Progenitor cell of endocrine pancreas (in vitro differentiated cells): ENCODE measurements at places on chromosomes 5 and 9. TPM values are rescaled to one million over a fixed set of nuclear protein-coding genes. Genes with fewer than 3 reads are reported as not detected.

GRCh38 chr9:114003758-114004157, 74.3 kb downstream of the AMBP start:
- H3K4me1 ChIP-seq: peaks cover 2% of the 10 kb centered on the region
- no peak overlapping the region for H3K4me3 ChIP-seq
- H3K27ac ChIP-seq: no peak overlapping the region
- peaks cover 17% of the 10 kb centered on the region for H3K36me3 ChIP-seq
- no peak for DNase-seq

DNA sequence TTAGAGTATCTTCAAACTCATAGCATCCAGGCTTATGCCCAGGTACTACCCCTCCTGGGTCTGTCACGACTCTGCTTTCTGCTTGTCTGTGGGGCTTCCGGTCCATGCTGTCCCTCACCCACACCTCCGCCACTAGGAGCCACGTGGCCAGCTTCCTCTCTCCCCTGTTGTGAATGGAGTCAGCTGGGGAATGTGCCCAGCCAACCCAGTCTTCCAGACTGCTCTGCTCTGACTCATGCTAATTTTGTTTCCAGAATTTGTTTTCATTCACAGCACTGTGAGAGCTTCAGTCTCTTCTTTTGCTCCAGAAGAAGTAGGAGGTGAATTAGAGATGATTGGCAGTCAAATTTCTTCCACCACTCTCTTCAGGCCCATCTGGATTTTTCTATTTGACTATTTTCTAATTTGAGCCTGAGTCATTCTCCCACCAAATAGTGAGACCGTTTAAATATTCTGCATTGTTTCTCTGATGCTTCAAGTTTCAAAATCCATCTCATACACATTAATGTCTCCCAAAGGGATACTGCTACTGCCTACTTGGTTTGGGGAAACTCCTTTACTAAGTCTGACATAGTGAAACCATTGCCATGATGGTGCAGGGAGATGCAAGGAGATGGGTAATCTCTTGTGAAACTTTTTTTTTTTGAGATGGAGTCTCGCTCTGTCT, 424.1 kb upstream of the KIF2A start:
- no peak overlapping the region for H3K4me3 ChIP-seq
- DNase-seq: no peak
- H3K36me3 ChIP-seq: no peaks in the 10 kb centered on the region

DNA sequence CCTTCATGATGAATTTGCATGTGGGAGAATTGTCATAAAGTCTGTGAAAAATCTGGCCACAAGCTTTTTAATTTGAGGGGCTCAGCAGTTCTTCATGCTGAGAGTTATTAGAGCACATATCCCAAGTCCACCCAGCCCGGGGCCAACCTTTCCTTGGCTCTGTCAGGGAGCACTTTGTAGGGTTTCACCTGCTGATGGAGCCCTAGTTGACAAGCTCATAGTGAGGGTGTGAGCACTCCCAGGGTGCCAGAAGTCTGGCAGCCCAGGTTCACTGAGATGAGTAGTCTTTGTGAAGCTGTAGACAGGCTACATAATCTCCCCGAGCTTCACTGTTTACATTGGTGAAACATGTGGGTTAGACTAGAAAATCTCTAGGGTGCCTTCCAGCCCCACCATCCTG, 97.2 kb upstream of the NREP start:
- H3K4me3 ChIP-seq: no peak overlapping the region
- H3K36me3 ChIP-seq: no peaks in the 10 kb centered on the region
- no peak for DNase-seq

GRCh38 chr9:131503626-131504465, 1.1 kb downstream of the POMT1 start:
- peaks cover 12% of the 10 kb centered on the region for H3K4me1 ChIP-seq
- H3K36me3 ChIP-seq: peaks cover 7% of the 10 kb centered on the region
- H3K27me3 ChIP-seq: no peaks in the 10 kb centered on the region

Gene GBGT1
- 5.2 and 7.3 TPM in 2 replicates for total RNA-seq

DNA sequence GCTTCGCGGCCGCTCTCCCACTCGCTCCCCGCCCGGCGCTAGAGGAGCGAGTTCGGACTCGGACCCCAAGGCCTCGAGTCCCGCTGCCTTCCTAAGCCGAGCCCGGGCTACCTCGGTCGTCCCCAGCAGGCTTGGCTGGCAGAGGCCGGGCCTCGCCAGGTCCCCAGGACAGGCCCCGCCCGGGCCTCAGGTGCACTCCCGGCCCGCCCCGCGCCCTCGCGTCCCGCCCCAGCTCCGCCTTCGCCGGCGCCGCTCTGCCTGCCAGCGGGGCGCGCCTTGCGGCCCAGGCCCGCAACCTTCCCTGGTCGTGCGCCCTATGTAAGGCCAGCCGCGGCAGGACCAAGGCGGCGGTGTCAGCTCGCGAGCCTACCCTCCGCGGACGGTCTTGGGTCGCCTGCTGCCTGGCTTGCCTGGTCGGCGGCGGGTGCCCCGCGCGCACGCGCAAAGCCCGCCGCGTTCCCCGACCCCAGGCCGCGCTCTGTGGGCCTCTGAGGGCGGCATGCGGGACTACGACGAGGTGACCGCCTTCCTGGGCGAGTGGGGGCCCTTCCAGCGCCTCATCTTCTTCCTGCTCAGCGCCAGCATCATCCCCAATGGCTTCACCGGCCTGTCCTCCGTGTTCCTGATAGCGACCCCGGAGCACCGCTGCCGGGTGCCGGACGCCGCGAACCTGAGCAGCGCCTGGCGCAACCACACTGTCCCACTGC, at the start of gene SLC22A5:
SLC22A5 (plus strand) TSS at position 237 of the 707 bp plus-strand sequence; CDS start at position 500, 263 bp downstream.
- DNase-seq: peak; percentile 73
- no peaks in the 10 kb centered on the region for H3K27me3 ChIP-seq
- H3K4me1 ChIP-seq: peaks cover 19% of the 10 kb centered on the region
- H3K4me3 ChIP-seq: peak within 1 kb of the TSS; percentile 82
- peak within 1 kb of the TSS; percentile 94 for H3K27ac ChIP-seq

GRCh38 chr5:114311968-114312367, 49.9 kb upstream of the KCNN2 start:
- H3K27me3 ChIP-seq: no peaks in the 10 kb centered on the region
- no peak overlapping the region for H3K4me3 ChIP-seq
- no peaks in the 10 kb centered on the region for H3K36me3 ChIP-seq
- no peak for DNase-seq
- H3K27ac ChIP-seq: no peak overlapping the region

DNA sequence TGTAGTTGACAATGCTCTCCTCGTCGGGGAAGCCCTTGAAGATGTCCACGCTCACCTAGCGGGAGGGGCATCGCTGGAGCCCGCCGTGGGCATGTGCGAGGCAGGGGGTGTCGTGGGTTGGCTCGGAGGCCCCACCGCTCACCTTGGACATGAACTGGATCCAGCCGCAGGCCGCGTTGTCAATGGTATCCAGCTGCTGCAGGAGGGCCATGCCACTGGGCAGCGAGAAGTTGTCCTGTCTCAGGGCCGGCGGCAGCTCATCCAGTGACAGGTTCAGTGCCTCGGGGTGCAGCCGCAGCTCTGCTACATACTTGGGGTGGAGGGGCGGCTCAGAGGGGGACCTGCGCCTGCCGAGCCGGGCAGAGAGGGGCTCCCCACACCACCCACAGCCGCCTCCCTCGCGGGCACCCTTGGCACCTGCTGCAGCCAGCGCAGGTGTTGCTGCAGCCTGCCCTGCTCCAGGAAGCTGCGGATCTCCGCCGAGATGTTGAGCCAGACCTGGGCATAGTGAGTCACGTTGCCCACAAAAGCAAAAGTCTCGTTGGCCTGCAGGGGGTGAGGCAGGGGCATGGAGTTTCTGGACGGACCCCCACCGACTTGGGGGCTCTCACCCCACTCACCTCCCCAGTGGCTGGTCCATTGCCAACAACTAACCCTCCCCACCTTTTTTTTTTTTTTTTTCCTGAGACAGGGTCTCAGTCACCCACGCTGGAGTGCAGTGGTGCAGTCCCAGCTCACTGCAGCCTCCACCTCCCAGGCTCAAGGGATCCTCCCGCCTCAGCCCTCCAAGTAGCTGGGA, 9.1 kb downstream of the ABCA2 start:
- no peaks in the 10 kb centered on the region for H3K4me1 ChIP-seq
- no peaks in the 10 kb centered on the region for H3K27me3 ChIP-seq
- no peak overlapping the region for H3K4me3 ChIP-seq
- DNase-seq: no peak
- no peak overlapping the region for H3K27ac ChIP-seq
- H3K36me3 ChIP-seq: peaks cover 1% of the 10 kb centered on the region

DNA sequence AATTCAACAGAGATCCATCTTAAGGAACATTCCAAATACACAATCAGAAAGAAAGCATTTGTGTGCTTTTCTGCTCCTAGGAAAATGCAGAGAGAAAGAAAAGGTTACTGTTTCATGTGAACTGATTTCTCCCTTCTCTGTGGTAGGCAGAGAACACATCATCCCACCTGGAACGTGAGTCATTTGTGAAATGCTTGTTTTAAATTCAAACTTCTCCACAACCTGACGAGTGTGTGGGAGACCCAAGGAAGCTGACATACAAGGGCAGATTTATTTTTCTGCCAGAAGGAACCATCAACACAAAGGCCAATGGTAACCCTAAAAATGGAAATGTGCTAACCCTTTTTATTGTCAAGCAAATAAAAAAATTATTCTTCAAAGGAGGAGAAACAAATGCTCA, 156.4 kb downstream of the EFNA5 start:
- peaks cover 12% of the 10 kb centered on the region for H3K4me1 ChIP-seq
- H3K36me3 ChIP-seq: no peaks in the 10 kb centered on the region
- H3K27me3 ChIP-seq: no peaks in the 10 kb centered on the region

DNA sequence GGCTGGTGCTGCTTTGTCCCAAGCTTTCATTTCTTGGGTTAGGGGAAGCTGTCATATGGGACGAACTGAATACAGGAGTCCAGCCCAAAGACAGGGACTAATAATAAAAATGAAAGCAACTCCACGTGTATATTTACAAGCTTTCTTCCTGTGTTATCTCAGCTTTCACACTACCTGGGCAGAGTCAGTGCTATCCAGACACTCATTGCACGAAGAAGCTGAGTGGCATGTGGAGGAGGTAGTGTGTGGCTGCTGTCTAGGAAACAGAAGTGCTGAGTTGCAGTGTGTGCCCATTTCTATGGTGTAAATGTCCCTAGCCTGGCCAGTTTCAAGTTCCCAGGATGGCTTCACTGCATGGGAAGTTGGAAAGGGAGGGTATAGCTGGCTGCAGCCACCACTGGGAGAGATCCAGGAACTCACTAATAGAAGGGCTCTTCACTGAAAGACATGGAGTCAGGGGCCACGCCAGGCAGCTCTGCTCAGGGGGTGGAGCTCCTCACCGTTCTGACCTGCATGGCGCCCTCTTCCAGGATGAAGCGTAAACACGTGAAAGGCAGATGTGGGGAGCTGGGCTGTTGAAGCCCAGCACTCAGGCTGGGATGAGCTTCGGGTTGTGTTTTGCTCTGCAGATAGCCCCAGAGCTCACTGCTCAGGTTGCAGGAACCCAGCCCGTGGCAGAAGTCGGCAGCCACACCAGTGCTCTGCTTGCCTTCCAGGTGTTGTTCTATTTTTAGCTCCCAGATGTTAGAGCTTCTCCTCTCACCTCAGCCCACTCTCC, 116.9 kb downstream of the IRX2 start:
- no peak for DNase-seq
- no peaks in the 10 kb centered on the region for H3K36me3 ChIP-seq
- peaks cover 5% of the 10 kb centered on the region for H3K4me1 ChIP-seq
- peaks cover 72% of the 10 kb centered on the region for H3K27me3 ChIP-seq

GRCh38 chr5:56094579-56095361, 100.0 kb upstream of the IL6ST start:
- H3K4me1 ChIP-seq: peaks cover 4% of the 10 kb centered on the region
- no peak overlapping the region for H3K27ac ChIP-seq
- no peaks in the 10 kb centered on the region for H3K36me3 ChIP-seq
- no peak for DNase-seq
- H3K27me3 ChIP-seq: no peaks in the 10 kb centered on the region

DNA sequence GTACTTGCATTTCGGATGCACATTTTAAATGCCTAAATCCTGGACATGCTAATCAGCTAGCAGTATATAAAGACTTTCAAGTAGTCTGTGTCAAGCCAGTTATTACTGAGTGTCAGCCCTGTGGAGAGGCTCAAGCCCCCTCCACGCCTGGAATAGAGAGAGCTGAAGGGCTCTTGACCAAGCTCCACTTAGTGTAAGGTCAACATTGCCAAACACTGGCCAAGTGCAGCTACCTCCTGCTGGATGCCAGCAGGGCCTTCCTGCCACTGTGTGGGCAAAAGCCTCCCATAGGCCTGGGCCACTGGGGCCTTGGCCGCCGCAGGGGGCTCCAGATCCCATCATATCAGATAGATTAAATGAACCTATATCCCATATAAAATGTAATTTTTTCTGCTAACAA, 239.4 kb upstream of the PANK3 start:
- peaks cover 4% of the 10 kb centered on the region for H3K36me3 ChIP-seq
- H3K4me1 ChIP-seq: peaks cover 7% of the 10 kb centered on the region
- no peak overlapping the region for H3K4me3 ChIP-seq
- no peak for DNase-seq
- H3K27ac ChIP-seq: no peak overlapping the region
- H3K27me3 ChIP-seq: peaks cover 10% of the 10 kb centered on the region

- no peak overlapping the region for H3K27ac ChIP-seq
- peaks cover 10% of the 10 kb centered on the region for H3K4me1 ChIP-seq
- peaks cover 11% of the 10 kb centered on the region for H3K27me3 ChIP-seq
- DNase-seq: no peak
- H3K4me3 ChIP-seq: no peak overlapping the region
These were observed 4.7 kb upstream of the TNIP1 start for GRCh38 chr5:151085517-151086041.

DNA sequence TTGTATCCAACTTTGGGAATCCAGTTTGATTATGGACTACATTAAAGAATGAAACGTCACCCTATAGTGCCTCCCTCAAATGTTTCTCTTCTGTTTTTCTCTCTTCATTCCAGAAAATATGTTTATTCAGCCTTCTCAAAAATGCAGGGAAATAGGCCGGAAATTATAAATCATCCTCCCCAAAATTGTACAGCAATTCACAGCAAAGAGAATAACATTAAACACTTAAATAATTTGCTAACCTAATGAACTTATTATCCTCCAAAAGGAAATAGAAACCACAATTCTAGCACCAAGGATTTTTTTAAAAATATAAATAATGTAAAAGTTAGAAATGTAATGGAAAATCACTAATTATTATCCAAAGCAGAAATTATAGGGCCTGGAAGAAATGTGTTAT, 115.9 kb upstream of the CCNG1 start:
- H3K4me1 ChIP-seq: no peaks in the 10 kb centered on the region
- DNase-seq: no peak
- no peak overlapping the region for H3K27ac ChIP-seq
- H3K27me3 ChIP-seq: no peaks in the 10 kb centered on the region

Gene PKD2L2
- total RNA-seq: not detected in 2 replicates

GRCh38 chr5:112276991-112277390, 142.1 kb downstream of the EPB41L4A start:
- H3K27ac ChIP-seq: peak overlapping the region; percentile 16
- no peaks in the 10 kb centered on the region for H3K27me3 ChIP-seq
- no peak for DNase-seq
- H3K4me1 ChIP-seq: no peaks in the 10 kb centered on the region
- H3K4me3 ChIP-seq: no peak overlapping the region
- H3K36me3 ChIP-seq: no peaks in the 10 kb centered on the region

DNA sequence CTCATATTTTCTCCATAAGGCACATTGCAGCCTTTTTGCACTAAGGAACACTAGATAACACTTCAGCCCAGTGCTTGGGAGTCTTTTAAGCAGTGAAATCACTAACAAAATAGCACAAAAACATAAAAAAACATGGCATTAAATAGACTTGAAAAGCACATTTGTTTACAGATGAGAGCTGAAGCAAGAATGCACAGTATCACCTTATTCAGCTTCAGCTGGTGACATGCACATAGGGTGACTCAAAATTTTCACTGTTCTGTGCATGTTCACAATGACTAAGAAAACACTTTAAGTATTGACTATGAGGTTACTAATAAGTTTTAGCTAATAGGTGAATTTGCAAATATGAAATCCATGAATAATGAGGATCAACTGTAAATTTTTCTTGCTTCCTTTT, 293.9 kb upstream of the TARS1 start:
- no peaks in the 10 kb centered on the region for H3K27me3 ChIP-seq
- no peak for DNase-seq
- no peaks in the 10 kb centered on the region for H3K4me1 ChIP-seq
- no peaks in the 10 kb centered on the region for H3K36me3 ChIP-seq
- no peak overlapping the region for H3K27ac ChIP-seq
